ENCODE measurements at places on chromosomes 6 and 20.

- DNase-seq: no peak
Observed at GRCh38 chr20:47688385-47689381, 96.6 kb downstream of the SULF2 start.

- no peak for DNase-seq
Observed at GRCh38 chr6:125751334-125751916, 2.0 kb downstream of the HEY2 start.

DNA sequence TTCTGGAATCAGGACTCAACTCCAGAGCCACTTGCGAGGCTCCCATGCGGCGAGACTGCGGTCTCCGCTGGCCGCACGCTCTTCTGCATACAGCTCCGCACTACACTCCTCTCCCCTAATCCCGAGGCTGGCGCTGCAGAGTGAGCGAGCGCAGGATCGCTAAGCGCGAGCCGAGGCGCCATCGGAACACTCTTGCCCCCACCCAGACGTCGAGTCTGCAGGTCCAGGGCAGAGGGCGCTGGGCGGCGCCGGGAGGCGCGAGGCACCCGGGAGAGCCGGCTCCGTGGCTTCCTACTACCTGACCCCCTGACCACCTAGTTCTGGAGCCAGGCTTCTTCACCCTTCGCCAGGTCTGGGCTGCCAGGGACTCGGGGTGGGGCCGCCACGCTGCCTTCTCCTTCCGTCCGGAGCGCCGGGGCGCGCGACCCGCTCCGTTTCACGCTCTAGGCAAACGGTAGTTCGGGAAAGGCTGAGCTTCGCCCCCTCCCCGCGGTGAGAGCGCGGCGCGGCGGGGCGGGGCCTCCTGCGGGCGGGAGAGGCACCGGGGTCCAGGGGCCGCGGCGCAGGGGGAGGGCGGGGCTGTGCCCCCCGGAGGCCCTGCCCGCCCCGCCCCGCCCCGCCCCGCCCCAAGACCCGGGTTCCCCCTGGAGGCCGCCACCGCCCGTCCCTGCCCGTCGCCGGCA is 5.4 kb upstream of the TUBB2A start:
- peak; percentile 53 for DNase-seq

DNA sequence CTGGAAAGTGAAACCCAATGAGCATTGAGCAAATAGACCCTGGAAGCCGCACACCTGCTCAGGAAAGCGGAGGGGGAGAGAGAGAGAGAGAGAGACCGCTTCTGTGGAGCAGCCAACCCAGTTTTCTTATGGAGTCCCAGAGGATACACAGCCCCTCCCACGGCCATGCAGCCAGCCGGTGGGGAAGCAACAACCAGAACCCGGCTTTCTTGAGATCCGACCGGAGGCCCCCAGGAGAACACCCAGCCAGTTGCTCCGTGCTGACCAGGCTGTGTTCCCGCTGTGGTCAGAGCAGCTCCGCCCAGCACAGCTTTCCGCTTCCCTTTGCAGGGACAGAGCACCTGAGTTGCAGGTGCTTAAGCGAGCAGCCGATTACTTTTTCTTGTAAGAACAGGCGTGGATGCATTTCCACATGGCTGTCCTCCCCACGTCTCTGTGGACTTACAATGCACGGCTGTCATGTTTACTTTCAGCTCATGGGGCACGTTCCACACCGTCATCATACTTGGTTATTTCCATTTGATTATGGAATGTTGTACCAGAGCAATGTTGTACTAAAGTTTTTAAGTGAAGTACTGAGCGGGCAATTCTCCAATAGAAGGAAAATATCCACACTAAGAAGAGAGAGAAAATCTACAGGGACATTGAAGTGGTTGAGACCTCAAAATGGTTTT is 381.9 kb downstream of the THBS2 start:
- DNase-seq: no peak

- DNase-seq: no peak
Observed at GRCh38 chr6:7218406-7218988, 94.5 kb downstream of the SSR1 start.

DNA sequence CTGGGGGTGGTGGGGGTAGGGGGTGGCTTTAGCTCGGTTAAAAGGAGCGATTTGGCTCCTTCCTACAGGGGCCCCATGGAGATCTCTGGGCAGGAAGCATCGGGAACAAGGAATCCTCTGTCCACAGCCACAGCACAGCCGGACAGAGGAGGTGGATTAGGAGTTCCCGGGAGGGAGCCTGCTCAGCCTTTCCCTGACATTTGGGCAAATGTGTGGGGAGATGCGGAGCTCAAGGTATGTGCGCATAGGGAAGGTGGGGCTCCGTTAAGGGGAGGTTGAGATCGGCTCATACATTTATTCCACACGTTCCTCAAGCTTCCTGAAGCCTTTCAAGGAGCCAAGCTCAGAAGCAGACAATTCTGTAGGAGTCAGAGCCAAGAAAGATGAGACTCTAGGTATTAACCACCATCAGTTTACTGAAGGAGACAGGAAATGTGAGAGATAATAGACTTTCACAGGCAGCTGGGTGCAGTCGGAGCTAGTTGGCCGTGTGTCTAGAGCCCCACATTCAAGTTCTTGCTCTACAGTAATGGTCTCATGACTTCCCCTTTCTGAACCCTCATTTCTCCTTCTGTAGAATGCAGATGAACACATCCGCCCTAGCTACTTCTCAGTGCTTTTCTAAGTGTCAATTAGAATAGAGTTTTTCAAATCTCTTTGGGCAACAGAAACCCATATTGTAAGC is 40.8 kb upstream of the EPB41L1 start:
- DNase-seq: no peak

DNA sequence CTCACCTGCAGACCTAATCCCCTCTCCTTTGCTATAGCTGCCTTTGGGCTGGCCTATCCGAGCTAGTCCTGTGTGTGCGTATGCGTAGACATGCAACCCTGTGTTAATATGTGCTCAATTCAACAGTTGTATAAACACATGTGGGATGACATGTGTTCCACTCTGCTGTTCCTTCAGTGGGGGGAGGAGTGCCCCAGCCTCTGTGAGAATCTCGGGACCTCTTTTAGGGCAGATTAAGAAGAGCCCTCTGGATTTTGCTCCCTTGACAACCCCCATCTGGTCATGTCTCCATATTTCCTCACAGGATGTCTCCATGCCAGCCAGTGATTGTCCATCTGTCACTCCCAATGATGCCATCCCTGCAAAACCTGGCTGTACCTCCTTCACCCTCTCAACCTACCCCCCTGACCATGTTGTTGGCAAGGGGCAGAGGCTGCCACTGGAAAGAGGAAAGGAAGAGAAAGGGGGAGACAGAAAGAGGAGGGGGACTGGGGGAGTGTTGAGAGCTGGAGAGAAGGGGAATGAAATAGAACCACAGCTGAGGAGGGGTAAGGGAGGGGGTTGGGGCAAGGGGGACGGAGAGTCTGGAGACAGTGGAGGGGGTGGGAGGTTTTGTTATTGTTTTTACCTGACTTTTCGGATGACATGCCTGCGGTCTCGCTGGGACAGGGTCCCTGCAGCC is 417 bp downstream of the PRRT1 start:
- no peak for DNase-seq
